Activated CD4-positive, alpha-beta T cell treated with anti-CD3 and anti-CD28 coated beads for 1 hour (primary cell): ENCODE measurements at places on chromosomes 1 and 21.

GRCh38 chr1:97832481-97832880 is 88.4 kb downstream of the DPYD start:
- no peak for DNase-seq

GRCh38 chr1:112692681-112693080 is 14.2 kb downstream of the RHOC start:
- DNase-seq = no peak

DNA sequence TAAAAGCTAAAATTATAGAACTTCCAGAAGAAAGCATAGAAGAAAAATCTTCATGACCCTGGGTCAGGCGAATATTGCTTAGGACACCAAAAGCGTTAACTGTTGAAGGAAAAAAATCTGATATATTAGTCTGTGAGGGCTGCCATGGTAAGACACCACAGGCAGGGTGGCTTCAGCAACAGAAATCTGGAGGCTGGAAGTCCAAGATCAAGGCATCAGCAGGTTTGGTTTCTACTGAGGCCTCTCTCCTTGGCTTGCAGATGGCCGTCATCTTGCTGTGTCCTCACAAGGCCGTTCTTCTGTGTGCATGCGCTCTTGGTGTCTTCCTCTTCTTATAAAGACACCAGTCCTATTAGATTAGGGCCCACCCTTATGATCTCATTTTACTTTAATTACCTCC is 14.5 kb downstream of the IFNLR1 start:
- DNase-seq = no peak

- DNase-seq = no peak
Measured at GRCh38 chr1:178536844-178537371, 24.0 kb downstream of the TEX35 start.

GRCh38 chr1:153417136-153417888 is 992 bp downstream of the S100A7A start:
- DNase-seq = no peak

DNA sequence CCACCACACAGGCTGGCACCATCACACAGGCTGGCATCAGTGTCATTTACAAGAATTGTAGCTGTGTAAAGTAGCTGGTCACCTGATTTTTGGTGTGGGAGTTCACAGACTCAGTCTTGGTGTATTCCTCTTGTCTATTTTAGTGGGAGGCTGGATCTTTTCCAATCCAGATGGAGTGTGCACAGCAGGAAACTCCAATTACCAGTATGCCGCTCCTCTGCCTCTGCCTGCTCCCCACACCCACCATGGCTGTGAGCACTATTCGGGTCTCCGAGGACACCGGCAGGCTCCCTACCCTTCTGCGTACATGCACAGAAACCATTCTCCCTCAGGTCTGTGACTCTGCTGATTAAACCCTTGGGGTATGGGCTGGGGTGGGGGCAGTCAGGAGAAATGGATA is 24.2 kb downstream of the TBX19 start:
- no peak for DNase-seq

DNA sequence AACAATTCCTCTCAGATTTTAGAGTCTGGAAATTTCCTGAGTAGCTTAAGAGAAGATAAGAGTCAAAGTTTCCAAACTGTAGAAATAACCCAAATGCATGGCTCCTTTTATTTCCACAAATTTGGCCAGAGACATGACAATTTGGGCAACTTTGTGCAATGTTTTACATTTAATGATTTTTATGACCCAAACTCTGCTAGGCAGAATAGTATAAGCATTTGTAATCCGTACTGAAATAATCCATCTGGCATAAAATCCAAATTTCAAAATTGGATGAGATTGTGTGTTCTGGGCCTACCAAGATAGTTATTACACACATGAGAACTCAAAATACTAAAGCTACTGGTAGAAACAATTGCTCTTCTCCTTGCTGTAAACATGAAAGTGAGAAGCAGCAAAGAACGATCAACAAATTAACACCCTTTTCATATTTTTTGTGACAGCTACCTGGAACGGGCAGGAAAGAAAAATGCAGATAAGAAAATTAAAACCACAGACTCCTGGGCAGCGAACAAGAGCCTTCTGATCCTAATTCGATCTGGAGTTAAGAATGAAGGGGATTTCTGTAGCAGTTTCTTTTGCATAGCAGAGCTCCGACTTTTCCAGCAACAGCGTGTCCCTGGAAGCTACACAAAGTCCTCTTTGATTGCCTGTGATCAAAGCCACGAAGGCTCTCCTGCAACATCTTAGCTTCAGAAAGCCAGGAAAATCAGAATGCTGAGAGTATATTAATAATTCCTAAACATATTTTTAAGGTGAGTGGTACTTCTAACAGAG is 191.2 kb downstream of the GRIK1 start:
- no peak for DNase-seq

DNA sequence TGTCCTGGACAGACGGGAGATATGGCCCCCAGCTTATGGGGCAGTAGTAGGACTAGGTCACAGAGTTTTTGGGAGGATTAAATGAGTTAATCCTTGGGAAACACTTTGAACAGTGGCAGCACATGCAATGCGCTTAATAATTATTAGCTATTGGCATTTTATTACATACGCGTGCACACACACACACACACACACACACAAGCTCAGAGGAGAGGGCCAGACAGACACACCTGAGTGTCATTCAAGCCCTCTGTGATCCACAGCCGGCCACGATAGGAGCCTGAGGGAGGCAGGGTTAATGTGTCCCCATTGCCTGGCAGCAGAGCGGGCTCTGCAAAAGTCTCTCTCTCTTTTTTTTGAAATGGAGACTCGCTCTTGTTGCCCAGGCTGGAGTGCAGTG is 37.9 kb downstream of the EPHA2 start:
- DNase-seq = no peak

DNA sequence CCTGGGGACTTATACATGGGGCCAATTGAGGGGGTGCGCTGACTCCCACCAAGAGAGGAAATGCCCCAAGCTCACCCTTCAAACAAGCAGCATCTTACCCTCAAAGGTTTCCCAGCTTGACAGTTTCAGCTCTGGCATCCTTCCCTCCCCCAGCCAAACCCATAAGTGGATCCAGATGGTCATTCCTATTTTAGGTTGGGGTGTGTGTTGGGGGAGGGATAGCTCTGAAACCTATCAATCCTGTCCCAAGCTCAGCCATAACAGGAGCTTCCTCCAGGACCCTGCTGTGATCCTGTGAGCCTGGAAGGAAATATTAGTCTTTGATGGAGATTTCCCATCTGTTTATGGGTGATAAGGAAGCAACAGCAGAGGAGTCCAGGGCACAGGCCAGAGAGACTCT is 3.4 kb upstream of the TMEM222 start:
- DNase-seq = no peak

- DNase-seq = no peak
Measured at GRCh38 chr1:41351262-41352151, 9.7 kb upstream of the FOXO6 start.

- no peak for DNase-seq
Measured at GRCh38 chr1:184267747-184268146, 119.1 kb upstream of the C1orf21 start.

- DNase-seq = no peak
Measured at GRCh38 chr21:25967181-25967900, 203.2 kb downstream of the APP start.

DNA sequence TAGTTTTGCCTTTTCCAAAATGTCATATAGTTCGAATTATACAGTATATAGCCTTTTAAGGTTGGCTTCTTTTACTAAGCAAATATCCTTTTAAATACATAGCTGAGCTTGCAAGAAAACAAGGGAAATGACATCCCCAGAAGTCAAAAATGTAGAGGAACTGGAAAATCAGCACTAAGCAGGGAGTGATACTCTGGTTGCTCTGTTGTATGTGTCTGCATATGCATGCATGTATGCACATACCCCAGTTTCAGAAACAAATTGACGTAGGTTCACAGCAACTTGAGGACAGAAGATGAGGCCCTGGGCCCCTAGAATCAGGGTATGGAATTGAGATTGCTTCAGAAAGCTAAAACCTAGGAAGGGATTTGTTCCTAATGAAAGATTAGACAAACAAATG is 75.1 kb upstream of the GNG4 start:
- no peak for DNase-seq

DNA sequence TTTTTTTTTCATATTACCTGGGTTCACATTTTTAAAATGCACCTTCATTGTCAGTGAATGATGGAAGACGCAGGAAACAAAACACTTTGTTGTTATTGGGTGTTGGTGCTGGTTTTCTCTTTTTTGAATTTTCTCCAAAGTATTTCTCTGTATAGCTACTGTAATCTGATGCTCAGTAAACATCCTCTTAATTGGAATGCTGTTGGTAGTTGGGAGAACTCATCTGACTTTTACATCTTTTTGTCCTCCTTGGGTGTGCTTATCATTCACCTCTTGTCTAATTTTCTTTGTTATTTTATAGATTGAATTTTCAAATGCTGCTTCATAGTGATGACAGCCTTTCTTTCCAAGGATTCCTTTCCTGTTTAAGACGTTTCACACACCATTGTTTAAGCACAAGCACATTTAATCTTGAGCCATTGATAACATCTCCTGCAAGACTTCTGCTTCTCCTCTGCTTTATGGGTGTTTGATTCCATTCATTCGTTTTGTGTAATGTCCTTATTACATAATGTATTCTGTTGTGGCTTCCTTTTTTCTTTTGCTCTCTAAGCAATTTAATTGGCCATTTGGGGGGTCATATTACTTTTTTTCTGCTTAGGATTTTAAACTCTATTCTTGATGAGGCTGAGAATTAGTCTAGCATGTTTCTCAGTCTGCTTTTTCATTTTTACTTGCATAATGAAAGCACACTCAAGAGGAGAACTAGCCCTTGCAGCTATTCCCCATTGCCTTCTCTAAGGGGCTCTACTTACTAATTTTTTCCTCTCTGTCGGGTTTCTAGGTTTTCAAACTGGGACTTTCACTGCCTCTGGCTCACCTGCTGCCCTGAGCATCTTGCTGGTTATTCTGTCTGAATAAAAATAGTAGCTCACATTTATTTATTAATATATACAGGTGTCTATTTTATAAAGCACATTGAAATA is 42.0 kb upstream of the CD34 start:
- no peak for DNase-seq

DNA sequence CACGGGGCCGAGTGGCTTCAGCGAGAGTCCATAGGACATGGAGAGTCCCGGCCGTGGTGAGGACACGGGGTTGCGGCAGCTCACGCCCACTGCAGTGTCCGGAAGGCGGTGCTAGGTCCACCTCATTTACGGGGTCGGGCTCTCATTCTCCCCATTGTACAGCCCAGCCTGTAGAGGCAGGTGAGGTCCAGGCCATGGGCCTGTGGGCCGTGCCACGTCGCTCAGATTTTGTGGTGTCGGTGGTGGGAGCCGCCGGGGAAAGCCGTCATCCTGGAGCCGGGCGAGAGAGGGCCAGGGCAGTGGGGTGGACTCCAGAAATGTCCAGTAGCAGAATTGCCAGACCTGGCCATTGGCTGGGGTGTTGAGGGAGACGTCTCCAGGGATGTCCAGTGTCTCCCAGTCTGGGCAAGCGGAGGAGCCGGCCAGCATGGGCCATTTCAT is 59.4 kb downstream of the PRKCZ start:
- DNase-seq = no peak

DNA sequence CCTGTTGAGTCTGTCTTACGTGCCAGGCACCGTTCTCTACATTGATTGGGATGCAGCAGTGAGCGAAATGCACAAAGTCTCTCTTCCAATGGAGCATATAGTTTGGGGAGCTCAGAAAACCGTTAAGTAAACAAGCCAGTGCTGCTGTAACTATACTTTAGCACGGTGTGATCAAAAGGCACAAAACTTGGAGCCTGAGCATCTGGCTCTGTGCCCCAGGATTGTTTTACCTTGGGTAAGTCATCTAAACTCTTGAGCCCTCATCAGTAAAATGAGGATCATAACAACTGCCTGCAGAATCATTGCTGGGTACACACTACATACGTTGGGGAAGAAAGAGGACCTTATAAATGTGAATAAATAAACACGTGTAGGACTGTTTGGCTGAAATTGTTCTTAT is 1.8 kb downstream of the HHIPL2 start:
- DNase-seq = no peak

- DNase-seq = no peak
Measured at GRCh38 chr21:43262427-43262826, 93.6 kb downstream of the CRYAA start.

DNA sequence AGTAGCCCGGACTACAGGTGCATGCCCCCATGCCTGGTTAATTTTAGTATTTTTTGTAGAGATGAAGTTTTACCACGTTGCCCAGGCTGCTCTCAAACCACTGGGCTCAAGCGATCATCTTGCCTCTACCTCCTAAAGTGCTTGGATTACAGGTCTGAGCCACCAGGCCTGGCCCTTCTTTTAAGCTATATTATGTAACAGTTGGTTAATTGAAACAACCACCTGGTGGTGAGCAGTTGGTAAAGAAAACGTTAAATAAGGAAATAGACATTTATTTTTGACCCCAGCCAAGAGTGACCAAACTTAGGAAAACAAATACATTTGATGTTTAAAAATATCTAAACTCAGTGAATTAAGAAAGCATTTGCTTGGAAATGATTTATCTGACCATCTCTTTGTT is 12.1 kb upstream of the PDC start:
- no peak for DNase-seq
